H7 (cell line): ENCODE measurements at places on chromosomes 2 and 18. TPM values are rescaled to one million over a fixed set of nuclear protein-coding genes. Genes with fewer than 3 reads are reported as not detected.

FSHR gene
- not detected in 2 replicates for total RNA-seq

GRCh38 chr2:72951303-72952095 lies 34.2 kb downstream of the EMX1 start:
- peak; percentile 94 for DNase-seq

REG3G gene
- total RNA-seq, result not detected in 2 replicates

DNA sequence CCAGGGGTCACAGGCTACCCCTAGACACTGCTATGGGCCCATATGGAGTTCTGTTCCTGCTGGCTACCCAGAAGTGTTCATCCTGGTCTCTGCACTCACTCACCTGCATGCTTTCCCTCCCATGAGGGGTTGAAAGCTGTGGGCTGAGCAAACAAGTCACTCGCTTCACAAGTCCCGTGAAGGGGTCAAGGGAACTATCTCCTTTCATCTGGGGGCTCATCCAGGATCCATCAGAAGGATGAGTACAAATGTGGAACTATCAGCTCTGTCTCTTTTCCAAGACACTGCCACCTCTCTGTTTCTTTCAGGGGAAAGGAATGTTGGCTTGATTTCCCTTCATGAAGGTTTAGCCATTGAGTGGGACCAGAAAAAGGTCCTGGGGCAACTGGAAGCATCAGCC lies 21.7 kb downstream of the SULT1C4 start:
- no peak for DNase-seq

NPPC gene
- 0.18 and 1.1 TPM in 2 replicates for total RNA-seq

DNA sequence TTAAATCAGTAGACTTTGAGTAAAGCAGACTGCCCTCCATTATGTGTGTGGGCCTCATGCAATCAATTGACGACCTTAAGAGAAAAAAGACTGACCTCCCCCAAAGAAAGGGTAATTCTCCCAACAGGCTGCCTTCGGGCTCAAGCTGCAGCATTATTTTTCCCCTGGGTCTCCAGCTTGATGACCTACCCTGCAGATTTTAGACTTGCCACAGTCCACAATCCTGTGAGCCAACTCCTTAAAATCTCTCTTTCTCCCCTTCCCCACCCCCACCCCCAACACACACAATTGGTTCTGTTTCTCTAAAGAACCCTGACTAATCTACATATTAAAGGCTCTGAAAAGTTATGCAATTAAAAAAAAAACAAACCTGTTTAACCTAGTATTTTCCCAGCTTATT lies 89.4 kb downstream of the RNF152 start:
- DNase-seq, result no peak
